ENCODE measurements at places on chromosomes 5 and 9. TPM values are rescaled to one million over a fixed set of nuclear protein-coding genes. Genes with fewer than 3 reads are reported as not detected.

GZMA gene
- 0.26 TPM for total RNA-seq

ANKRD33B gene
- total RNA-seq = 23.3 TPM

SLC25A2 gene
- total RNA-seq = 0.28 TPM

DNA sequence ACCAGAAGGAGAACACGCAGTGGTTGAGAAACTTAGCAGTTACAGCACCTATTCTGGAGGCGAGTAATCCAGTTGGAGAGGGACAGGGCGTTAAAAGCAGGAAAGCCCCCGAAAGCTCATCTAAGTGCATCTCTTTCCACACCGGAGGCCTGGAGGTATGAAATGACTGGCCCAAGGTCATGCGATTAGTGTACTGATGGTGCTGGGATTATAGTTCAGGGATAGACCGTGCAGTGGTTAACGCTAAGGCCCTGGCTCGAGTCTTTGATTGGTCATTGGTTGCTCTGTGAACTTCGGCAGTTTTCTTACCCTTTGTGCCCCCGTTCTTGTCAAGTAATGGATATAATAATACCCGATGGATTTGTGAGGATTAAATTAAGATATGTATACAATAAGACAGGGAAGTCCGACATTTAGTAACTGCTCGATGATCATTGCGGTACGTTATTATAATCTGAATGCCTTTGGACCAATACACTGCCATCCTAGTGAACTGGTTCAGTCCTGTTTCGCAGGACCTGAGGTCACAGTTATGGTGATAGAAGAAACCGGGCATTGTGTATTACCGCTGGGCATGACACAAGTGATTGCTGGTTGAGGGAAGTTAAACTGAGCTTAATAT, 960 bp downstream of the CANX start:
- DNase-seq = no peak

Data from heart right ventricle (tissue), 16 donors.